ENCODE measurements at places on chromosomes 6 and 20.
A peak's percentile ranks its signal among the peaks of the same experiment; 100 is the strongest.

- DNase-seq, result no peak
Measured at GRCh38 chr6:32167154-32167760, 2.9 kb downstream of the EGFL8 start.

- peak; percentile 49 for DNase-seq
Measured at GRCh38 chr6:156662025-156662445, 115.1 kb upstream of the ARID1B start.

DNA sequence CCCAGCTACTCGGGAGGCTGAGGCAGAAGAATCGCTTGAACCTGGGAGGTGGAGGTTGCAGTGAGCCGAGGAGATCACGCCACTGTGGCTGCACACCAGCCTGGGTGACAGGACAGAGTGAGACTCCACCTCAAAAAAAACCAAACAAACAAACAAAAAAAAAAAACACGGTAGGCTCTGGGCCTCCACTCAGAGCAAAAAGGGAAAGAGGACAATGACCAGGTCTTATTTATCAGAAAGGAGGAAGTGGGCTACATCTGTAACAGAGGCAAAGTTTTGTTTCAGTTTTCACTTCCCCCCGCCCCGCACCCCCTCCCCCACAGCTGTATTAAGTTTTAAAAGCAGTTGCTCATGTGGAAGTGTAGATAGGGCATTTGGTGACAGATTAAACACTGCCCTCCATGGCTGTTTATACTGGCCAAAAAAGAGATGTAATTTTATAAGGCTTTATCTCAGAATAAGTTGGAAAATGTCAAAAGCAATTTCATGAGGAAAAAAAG is 114.6 kb downstream of the RCAN2 start:
- DNase-seq, result no peak

GRCh38 chr20:2563116-2563515 is 26.7 kb downstream of the TMC2 start:
- no peak for DNase-seq

- DNase-seq, result no peak
Measured at GRCh38 chr6:52261229-52261628, 16.9 kb upstream of the IL17F start.

GRCh38 chr20:36461600-36462439 is 79.5 kb upstream of the MYL9 start:
- peak; percentile 70 for DNase-seq

- no peak for DNase-seq
Measured at GRCh38 chr6:116556814-116557415, 3.4 kb downstream of the CALHM4 start.

GRCh38 chr6:130670142-130670541 is 157.1 kb upstream of the SMLR1 start:
- DNase-seq, result no peak

- no peak for DNase-seq
Measured at GRCh38 chr6:147000545-147001488, 203.4 kb upstream of the STXBP5 start.

DNA sequence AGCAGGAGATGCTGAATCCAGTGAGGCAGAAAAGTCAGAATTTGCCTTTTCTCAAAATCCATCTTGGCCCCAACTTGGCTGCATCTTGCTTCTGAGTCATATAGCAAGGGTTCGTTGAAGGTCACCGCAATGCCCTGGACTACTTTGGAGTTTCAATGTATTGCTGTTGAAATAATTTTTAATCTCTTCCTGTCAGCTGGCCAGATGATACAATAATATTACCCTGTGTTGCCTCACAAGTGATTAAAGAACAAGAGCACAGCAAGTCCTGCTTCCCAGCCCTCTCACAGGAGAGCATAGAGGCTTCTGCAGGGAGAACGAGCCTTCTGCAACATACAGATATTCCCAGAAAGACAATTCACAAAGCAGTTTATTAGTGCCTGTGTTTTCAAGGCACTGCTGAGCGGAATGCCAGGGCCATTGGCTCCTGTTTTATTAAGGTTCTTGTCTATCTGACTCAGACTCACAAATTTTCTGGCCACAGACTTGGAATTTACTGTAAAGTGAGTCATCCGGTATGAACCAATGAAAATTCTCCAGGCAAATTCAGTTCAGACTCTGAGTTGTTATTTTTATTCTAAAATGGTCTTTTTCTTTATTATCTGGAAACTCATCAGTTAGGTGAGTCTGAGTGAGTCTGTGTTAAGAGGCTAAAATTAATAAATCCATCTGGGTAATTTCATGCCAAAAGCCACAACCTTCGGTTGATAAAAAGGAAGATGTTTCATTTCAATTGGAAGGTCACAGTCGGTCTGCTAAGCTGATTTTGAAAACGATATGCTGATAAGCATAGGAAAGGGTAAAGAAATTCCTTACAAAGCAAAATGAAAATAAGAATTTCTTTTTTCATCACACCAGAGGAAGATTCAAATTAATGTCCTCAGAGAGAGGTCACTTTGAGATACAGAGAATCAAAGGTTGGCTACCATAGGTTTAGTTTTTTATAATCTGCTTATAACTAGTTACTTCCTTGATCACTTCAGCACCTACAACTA is 289.4 kb upstream of the STXBP5 start:
- peak; percentile 64 for DNase-seq

- DNase-seq, result no peak
Measured at GRCh38 chr6:164045082-164045481, 630.6 kb downstream of the QKI start.

DNA sequence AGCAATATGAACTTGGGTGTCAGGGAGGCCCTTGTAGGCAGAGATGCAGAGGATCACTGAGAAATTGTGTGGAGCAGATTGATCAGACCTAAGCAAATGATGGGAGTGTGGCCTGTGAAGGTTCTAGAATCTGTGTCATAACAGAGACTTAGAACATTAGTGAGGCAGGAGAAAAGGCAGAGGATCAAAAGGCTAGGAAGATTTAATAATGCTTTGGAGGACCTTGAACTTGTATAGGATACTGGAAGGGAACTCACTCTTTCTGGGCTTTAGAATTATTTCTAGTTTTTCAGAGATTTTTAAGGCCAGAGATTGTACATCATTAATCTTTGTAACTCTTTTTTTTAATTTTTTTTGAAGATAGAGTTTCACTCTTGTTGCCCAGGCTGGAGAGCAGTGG is at the start of gene TSBP1:
Gene TSBP1 (minus strand): TSS at position 101 of the 400 bp plus-strand sequence. CDS start 197 bp downstream, outside the sequence.
- no peak for DNase-seq

DNA sequence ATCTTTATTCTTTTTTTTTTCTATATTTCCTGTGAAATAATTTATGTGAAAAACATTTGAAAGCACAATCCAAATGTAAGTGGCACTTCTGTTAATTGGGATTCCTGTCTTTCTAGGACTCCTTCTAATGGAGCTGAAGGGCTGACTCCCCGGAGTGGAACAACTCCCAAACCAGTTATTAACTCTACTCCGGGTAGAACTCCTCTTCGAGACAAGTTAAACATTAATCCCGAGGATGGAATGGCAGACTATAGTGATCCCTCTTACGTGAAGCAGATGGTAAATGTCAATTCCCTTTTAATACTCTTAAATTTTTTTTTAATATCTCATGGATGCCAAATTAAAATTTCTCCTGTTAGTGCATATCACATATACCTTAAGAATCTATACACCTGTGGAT is 35.0 kb downstream of the CDC5L start:
- DNase-seq, result no peak

DNA sequence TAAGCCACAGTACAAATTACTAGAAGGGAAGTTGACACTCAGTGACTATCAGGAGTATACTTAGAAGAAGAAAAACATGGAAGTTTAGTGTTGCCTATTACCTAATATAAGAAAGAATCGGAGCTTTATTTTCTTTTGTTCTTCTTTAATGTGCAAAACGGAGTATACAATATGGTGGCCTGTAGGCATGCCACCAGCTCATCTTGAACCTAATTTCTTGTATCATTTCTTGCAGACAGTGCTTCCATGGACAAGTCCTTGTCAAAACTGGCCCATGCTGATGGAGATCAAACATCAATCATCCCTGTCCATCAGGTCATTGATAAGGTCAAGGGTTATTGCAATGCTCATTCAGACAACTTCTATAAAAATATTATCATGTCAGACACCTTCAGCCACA is 141.3 kb downstream of the ADGRG6 start:
- DNase-seq, result no peak

GRCh38 chr6:56019973-56020372 is 144.6 kb upstream of the BMP5 start:
- no peak for DNase-seq

GRCh38 chr20:35828434-35828833 is 56.6 kb downstream of the PHF20 start:
- no peak for DNase-seq

DNA sequence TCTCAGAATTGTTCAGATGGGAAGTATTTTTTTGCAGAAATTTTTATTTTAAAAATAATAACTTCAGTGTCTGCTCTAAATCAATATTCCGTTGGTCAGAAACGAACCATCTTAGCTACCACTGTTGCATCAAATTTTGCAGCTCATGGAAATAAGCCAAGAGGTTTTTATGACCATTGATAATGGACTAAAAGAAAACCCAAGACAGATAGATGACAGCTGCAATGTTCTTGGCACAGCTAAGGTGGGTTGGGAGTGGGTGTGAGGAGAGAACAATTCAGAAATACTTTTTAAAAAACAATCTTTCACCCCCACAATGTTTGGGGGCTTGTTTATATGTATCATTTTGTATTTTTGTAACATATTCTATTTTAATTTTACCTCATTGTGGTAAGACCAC is 121.1 kb downstream of the PDE7B start:
- DNase-seq, result no peak
